ENCODE measurements at places on chromosomes 7 and 10. TPM values are rescaled to one million over a fixed set of nuclear protein-coding genes. Genes with fewer than 3 reads are reported as not detected.

GRCh38 chr10:103284170-103284569 lies 7.2 kb downstream of the INA start:
- H3K4me3 ChIP-seq: no peak overlapping the region
- H3K27me3 ChIP-seq: peaks cover 25% of the 10 kb centered on the region
- H3K36me3 ChIP-seq: no peaks in the 10 kb centered on the region
- no peak overlapping the region for H3K27ac ChIP-seq

DNA sequence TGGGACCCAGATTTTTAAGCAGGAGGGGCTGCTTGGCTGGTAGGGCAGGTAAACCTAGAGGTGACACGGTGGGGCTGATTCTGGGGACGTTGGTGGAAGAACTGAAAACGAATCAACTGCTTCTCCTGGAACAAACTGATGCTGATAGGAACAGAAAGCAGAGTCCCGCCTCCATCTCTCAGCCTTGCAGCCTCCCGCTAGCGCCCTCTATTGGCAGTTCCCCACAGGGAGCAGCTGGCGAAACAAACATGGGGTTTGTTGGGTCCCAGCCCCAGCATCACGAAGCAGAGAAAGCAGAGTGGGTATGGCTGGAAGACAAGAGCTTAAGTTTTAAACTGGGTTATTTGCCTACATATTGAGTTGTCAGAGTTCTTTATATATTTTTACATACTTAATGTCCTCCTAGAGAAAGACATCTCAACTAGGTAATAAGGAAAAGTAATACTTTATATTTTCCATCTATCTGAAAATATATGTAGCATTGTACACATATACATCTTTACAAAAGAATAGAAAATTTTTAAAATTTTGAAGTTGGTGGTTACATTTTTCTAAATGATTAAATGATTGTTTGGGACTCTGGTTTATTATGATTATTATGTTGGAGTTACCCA lies 42.3 kb upstream of the FOXI2 start:
- no peak overlapping the region for H3K27ac ChIP-seq
- no peaks in the 10 kb centered on the region for H3K36me3 ChIP-seq
- DNase-seq: no peak
- no peaks in the 10 kb centered on the region for H3K4me1 ChIP-seq

The EFCAB10 gene
- not detected for total RNA-seq

The PALD1 gene
- 2.0 TPM for total RNA-seq

GRCh38 chr7:133139350-133139749 lies 57.5 kb upstream of the CHCHD3 start:
- no peaks in the 10 kb centered on the region for H3K27me3 ChIP-seq
- H3K36me3 ChIP-seq: no peaks in the 10 kb centered on the region
- no peak for DNase-seq
- H3K4me1 ChIP-seq: no peaks in the 10 kb centered on the region

DNA sequence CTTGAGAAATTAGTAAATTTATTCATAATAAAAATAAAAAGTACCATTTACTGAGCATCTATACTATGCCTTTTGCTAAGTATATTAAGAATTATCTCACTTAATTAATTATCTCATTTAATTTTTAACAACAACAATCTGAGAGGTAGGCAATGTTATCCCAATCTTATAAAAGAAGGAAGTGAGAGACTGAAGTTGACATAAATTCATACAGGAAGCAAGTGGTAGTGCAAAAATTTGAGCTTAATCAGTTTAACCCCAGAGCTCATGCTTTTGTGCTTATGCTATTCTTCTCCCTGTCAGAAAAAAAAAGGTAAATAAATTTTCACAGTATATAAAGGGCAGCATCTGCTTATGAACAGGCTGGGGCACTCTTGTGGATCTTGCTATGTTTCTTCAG lies 2.7 kb upstream of the LIPF start:
- H3K27me3 ChIP-seq: no peaks in the 10 kb centered on the region
- no peak overlapping the region for H3K27ac ChIP-seq
- H3K4me3 ChIP-seq: no peak overlapping the region
- no peaks in the 10 kb centered on the region for H3K36me3 ChIP-seq

DNA sequence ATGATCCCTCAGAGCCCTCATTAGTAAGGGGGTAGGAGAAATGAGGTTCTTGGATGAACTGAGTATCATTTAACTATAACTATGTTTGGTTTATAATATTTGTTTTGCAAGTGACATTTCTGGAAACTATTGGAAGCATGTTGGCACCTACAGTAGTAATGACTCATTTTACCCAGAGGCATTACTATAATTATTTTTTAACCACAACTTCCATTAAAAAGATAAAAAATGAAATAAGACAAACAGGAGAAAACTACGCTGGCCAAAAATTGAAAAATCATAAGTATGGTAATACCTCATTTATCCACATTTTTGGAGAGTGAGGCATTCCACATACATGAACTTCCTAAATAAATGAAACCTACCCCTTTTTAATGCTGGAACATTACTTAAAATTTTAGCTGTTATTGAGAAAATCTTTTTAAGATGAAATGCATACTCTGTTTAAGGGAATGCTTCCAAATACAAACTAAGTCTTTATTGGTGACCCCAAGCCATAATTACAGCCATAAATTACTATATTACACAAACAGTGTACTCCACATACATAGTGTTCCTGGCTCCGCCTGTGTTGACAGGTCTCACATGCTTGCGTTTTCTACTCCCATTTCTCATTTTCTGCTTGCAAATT lies 84.6 kb upstream of the CAPZA2 start:
- no peak overlapping the region for H3K4me3 ChIP-seq
- peak overlapping the region; percentile 57 for H3K27ac ChIP-seq
- DNase-seq: no peak
- no peaks in the 10 kb centered on the region for H3K27me3 ChIP-seq

GRCh38 chr7:26182283-26182682 lies 18.3 kb downstream of the HNRNPA2B1 start:
- peaks cover 35% of the 10 kb centered on the region for H3K4me1 ChIP-seq
- DNase-seq: no peak
- no peak overlapping the region for H3K4me3 ChIP-seq
- H3K36me3 ChIP-seq: no peaks in the 10 kb centered on the region

DNA sequence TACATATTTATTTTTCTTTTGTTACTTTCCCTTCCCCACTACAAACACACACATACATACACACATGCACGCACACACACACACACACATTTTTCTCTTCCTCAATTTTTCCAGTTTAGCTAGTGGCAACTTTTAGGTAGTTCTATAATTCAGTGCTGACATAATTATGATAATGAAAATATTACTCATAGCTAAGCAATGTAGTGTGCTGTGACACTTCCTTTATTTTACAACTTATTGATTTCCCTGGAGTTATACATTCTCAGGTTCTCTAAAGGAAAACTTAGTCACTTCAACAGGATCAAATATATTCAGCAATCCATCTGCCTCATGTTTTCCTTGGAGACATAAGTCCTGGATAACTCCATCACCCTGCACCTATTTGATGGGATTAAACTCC lies 151.6 kb downstream of the CACNA2D1 start:
- no peaks in the 10 kb centered on the region for H3K27me3 ChIP-seq
- H3K36me3 ChIP-seq: no peaks in the 10 kb centered on the region
- peaks cover 41% of the 10 kb centered on the region for H3K4me1 ChIP-seq
- H3K27ac ChIP-seq: no peak overlapping the region

DNA sequence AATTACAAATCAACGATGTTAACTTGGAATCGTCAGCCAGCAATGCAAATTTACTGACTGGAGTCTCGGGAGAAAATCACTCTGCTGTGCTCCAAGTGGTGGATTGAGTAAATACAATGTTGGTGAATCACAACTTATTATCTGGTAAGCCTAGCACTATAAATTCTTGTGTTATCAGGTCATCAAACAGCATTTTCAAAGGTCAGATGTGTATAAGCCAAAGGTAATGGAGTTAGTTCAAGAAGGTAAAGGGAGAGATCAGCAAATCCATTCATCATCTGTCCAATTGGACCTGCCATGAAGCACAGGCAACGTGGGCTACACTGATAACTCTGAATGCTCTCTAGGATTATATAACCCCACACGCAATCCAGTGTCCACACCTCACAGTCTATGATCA lies 13.9 kb downstream of the CUBN start:
- H3K27me3 ChIP-seq: no peaks in the 10 kb centered on the region
- DNase-seq: no peak
- H3K4me1 ChIP-seq: no peaks in the 10 kb centered on the region
- no peak overlapping the region for H3K4me3 ChIP-seq
- H3K36me3 ChIP-seq: no peaks in the 10 kb centered on the region
- no peak overlapping the region for H3K27ac ChIP-seq

The ZNF804B gene
- total RNA-seq: not detected

DNA sequence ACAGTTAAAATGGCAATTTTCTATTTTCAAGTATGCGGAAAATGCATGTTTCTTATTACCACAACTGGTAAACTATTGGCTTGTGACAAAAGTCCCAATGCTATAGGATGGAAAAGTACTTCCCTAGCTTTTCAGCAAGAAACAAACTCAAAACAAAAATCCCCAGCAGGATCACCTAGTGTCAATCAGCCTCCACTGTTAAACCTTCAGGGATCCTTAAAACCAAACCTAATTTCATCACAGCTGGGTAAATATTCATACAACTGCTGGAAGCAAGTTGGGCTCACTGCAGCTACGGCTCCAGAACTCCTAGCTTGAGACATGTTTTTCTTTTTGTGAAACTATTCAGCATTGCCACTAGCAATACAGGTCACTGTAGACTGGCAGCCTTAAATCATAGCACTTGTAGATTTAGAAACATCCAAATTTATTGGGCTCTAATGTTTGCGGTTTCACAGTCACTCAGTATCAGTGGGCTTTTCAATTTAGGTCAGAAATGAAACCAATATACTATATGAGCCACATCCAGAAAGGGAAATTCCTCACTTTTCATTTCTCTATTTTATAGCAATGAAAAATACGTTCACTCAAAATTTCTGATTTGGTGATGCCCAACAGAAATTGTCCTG lies 145.2 kb upstream of the ANK3 start:
- no peaks in the 10 kb centered on the region for H3K27me3 ChIP-seq
- no peak overlapping the region for H3K4me3 ChIP-seq
- H3K36me3 ChIP-seq: no peaks in the 10 kb centered on the region
- no peak for DNase-seq

The C10orf105 gene
- total RNA-seq: not detected

DNA sequence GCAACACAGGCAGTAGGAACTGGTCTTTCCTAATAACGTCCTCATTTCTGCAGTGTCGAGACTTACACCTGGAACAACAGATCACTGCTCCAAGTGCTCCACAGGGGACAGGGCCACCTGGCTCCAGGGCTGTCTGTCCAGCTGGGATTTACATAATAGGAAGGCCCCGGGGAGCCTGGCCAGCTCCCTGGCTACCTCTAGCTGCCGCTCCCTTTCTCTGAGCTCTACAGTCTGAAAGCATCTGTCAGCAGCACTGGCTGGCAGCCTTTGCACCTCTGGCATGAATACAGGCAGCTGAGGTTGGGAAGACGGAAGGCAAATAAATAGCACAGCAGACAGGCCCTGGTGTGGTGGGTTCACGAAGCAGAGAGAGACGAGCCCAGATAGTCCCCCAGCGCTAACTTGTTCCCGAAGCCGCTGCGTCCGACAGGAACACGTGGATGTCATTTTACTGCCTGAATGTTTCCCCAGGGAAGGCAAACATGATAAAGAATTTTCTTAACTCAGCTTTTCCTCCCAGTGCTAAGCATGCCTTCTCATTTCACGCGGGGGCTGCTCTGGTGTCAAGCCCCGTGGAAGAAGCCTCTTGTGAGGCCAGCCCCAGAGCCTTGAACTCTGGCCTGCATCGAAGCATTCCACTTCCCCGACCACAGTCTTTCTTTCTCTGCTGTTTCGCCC lies 105.4 kb downstream of the ITIH5 start:
- no peaks in the 10 kb centered on the region for H3K27me3 ChIP-seq
- DNase-seq: peak; percentile 38
- no peaks in the 10 kb centered on the region for H3K36me3 ChIP-seq

GRCh38 chr10:68813559-68813958 lies 13.8 kb upstream of the STOX1 start:
- H3K4me1 ChIP-seq: no peaks in the 10 kb centered on the region
- no peaks in the 10 kb centered on the region for H3K27me3 ChIP-seq
- H3K4me3 ChIP-seq: no peak overlapping the region
- no peak overlapping the region for H3K27ac ChIP-seq

The NUTM2E gene
- total RNA-seq: not detected

DNA sequence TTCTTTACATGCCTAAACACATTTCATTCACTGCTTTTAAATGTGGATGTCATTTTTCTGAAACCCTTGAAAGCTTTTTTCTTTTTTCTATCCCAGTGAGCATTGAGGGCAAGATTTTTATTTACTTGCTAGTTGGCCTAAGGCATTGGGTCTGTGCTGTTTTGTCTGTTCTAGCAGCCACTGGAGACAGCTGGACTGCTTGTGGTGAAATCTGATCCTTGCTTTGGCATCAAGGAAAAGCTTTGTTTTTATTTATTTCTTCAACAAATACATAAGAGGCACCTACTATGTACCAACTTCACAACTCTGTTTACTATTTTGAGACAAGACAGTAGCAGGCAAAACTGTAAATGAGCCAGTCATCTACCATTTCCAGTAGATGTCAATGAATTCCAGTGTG lies 28.4 kb upstream of the PDLIM1 start:
- H3K27me3 ChIP-seq: no peaks in the 10 kb centered on the region
- H3K4me3 ChIP-seq: no peak overlapping the region
- no peak for DNase-seq
- peaks cover 40% of the 10 kb centered on the region for H3K4me1 ChIP-seq
- H3K36me3 ChIP-seq: peaks cover 54% of the 10 kb centered on the region

DNA sequence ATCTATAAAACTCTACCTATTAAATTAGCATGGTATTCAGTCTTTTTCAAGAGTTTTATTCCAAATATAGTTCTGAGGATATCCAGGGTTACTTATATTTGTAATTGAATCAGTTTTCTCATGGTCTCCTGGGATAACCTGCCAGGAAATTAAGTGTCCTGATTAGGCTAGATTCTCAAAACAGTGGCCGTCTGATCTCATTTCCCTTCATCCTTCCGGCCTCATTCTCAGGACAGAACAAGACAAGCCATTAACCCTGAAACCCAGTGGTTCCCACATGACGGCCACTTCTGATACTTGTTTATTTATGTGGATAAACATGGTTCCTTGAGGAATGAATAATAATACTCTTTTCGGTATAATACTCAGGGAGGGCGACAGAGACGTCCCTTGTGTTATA lies 417.6 kb upstream of the POT1 start:
- no peaks in the 10 kb centered on the region for H3K4me1 ChIP-seq
- H3K4me3 ChIP-seq: no peak overlapping the region
- H3K36me3 ChIP-seq: no peaks in the 10 kb centered on the region
- no peak overlapping the region for H3K27ac ChIP-seq

DNA sequence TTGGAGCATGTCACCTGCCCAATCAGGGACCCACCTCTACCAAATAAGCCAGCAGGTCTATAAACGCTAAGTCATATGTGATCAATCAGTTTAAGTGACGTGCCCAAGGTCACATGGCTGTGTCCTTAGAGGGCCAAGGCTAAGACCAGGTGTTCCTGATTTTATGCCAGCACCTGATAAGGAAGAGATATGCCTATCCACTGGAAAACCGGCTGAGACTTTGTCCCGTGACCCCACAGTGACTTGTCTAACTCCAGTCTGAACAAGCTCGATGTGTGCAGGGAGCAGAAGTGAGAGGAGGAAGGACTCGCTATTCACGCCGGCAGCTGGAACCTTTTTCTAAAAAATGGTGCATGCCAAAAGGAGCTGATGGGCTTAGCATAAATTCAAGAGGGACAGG lies 57.0 kb downstream of the PRKAG2 start:
- no peak for DNase-seq
- H3K4me1 ChIP-seq: no peaks in the 10 kb centered on the region
- H3K4me3 ChIP-seq: no peak overlapping the region
- H3K27me3 ChIP-seq: no peaks in the 10 kb centered on the region
- no peaks in the 10 kb centered on the region for H3K36me3 ChIP-seq

- H3K36me3 ChIP-seq: no peaks in the 10 kb centered on the region
- no peak overlapping the region for H3K27ac ChIP-seq
- no peak for DNase-seq
These were observed 24.1 kb upstream of the SEMA3A start for GRCh38 chr7:84218681-84219080.

The STAMBPL1 gene
- 1.1 TPM for total RNA-seq

The MYL10 gene
- not detected for total RNA-seq

The UCN3 gene
- total RNA-seq: not detected

Data from gastrocnemius medialis (tissue), 4 donors.